Muscle of leg (tissue), 16 donors: ENCODE measurements at places on chromosomes 2 and 18. TPM values are rescaled to one million over a fixed set of nuclear protein-coding genes. Genes with fewer than 3 reads are reported as not detected.

Gene SLC9A4
- 0.04 TPM for total RNA-seq

Gene GPR75
- 0.75 TPM for total RNA-seq

Gene POMC
- total RNA-seq = 3.5 TPM

Gene ZNG1B
- 35.2 TPM for total RNA-seq

Gene IL18R1
- total RNA-seq = 0.98 TPM

Gene BZW1
- 139 TPM for total RNA-seq

Gene VWA3B
- 0.13 TPM for total RNA-seq

Gene B4GALT6
- total RNA-seq = 3.9 TPM

Gene SKOR2
- total RNA-seq = not detected

Gene DSC2
- 3.5 TPM for total RNA-seq
